Stimulated activated CD4-positive, alpha-beta T cell treated with anti-CD3 and anti-CD28 coated beads, Interleukin-12 subunit alpha, Interleukin-12 subunit beta, amount 100 ng/mL, for 24 hours (primary cell): ENCODE measurements at places on chromosomes 11 and 22.

- no peak for DNase-seq
These were observed 75.3 kb downstream of the SC5D start for GRCh38 chr11:121367844-121368225.

- no peak for DNase-seq
These were observed 2.7 kb downstream of the TMEM123 start for GRCh38 chr11:102449651-102450570.

GRCh38 chr22:41907436-41908401 lies 7.2 kb downstream of the SHISA8 start:
- DNase-seq = no peak

DNA sequence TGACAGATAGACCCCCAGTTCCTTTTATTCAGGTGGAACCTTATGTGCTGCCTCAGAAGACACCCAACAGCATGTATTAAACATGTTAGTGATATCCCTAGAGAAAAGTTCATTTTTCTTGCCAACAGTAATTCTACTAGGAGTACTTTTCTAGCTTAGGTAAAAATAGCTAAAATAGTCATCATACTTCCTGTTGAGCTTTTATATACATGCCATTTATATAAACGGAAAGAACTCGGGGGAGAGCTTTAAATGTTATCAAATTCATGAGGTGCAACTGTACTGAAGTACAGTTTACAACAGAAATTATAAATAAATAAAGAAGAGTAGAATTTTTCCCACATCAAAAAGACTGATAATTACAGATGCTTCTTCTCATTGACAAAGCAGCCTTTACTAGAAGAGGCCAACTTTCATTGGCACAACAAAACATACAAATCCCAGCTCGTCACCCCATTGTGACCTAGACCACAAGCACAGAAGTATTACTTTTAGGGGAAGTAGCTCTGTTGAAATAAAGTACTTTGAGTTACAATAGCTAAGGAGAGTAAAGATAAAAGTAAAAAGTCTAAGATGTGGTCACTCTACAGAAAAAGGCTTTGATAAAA lies 59.1 kb upstream of the POU2AF2 start:
- no peak for DNase-seq

GRCh38 chr22:17706947-17707346 lies 67.3 kb downstream of the BID start:
- no peak for DNase-seq

DNA sequence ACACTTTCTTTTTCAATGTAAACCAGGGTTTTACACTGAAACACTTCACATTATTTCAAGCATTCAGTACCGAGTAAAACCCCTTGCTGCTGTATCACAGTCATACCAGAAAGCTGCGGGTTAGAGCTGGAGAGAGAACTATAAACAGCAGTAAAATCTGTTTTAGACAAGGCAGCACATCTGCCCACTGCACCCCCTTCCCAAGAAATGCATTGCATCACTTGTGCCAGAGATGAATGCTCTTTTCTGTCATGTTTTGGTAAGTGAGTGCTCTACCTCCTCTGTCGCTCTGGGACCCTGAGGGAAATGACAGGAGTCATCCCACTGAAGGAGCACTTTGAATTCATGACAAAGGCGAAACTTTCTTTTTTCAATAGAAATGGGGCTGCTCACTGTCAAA lies 107.2 kb downstream of the MAML2 start:
- peak; percentile 40 for DNase-seq

DNA sequence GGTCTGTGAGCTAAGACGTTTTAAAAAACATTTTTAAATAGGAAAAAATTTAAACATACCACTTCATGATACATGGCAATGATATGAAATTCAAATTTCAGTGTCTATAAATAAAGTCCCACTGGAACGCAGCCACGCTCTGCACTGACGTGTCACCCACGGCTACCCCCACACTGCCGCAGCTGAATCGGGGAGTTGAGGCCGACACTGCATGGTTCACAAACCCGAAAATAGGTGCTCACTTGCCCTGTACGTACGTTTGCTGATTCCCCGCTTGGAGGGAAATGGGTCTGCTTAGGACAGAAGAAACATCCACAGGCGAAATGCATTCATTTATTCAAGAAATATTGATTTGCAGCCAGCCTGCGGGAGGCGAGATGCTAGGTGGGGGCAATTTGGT lies 1342.3 kb downstream of the TBC1D22A start:
- no peak for DNase-seq

GRCh38 chr11:34359548-34359891 lies 1.7 kb upstream of the ABTB2 start:
- DNase-seq = no peak

- DNase-seq = no peak
These were observed 899.3 kb upstream of the RAG2 start for GRCh38 chr11:37497326-37497725.

DNA sequence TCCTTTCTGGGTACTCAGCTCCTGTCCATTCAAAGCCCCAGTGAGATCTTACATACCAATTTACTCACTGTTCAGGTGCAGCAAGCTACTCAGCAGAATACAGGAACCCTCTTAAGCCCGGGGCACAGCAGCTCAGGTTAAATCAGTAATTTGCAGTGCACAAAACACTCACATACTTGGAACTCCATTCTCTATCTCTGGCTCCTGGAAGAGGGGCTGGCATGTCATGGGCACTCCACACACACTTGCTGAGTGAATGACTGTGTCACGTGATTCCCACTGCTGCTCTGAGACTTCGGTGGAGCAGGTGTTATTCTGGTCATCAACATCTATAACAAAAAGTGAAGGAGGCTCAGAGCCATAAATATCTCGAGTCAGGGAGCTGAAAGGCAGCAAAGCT lies 157.3 kb upstream of the BDNF start:
- no peak for DNase-seq

- DNase-seq = no peak
These were observed 2.7 kb upstream of the NXPE1 start for GRCh38 chr11:114562166-114562916.

DNA sequence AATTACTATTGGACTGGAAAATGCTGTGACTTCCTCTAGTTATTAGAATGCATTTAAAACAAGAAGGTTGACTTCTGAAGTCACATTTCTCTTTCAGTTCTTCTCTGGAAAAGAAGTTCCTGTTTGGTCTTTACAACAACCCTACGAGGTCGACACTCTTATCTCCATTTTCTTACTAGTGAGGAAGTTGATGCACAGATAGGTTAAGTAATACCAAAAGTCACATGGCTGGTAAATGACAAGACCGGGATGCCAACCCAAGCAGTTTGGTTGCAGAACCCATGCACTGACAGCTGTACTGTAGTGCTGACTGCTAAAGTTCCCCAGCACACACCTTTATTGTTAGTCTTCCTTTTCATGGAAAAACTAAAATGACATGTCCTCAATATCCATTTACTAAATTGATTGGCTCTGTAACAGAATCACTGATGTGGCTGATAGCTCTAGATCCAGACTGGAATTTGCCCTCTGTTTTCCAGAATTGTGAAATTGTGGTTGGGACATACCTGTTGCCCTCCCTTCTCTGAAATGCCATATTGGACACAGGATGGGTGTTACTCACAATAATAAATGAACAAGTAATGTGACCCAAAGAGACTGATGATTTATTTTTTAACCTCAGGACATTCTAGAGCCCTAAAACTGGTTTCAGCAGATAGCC lies 9.4 kb upstream of the TECTA start:
- DNase-seq = no peak

- no peak for DNase-seq
These were observed 1.0 kb downstream of the MN1 start for GRCh38 chr22:27800250-27801201.

GRCh38 chr11:129592191-129592590 lies 216.5 kb downstream of the BARX2 start:
- DNase-seq = no peak

GRCh38 chr11:2951231-2952110 lies 22.3 kb upstream of the PHLDA2 start:
- DNase-seq = no peak

DNA sequence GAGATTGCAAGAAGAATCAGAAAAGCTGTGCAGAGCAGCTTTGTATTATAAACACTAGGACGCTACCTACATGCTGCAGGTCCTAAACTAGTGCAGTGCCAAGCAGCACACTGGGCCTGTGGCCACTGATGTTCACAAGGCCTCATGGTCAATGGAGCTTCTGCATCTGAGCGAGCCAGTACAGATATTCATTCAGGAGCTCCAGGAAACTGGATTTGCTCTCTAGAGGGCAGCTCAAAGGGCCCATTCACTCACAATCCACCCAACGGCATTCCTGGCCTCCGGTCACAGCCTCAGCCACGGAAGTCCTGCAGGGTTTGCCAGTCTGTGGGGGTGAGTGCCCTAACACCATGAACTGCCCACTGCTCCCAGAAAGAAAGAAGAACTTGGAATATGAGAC lies 5.8 kb upstream of the TBC1D10A start:
- DNase-seq = no peak

- no peak for DNase-seq
These were observed 148.3 kb downstream of the TRPC6 start for GRCh38 chr11:101435408-101435973.

DNA sequence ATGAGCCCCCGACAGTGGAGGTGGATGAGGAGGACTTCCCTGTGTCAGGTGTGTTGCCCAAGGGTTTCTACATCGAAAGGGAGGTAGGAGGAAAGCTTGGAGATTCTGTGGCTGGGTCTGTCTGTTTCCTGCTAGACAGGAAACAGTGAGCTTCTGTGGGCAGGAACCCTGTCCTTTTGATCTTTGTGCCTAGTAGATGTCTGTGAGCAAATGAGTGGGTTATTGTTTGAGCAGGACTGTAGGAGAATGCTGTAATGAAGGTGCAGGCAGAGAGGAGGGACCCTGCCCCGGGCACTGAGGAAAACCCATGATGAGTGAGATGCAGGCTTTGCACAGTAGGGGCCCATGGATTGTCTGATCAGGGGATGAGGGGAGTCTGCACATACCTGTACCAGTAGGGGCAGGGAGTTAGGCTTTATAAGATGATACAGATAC lies 14.0 kb downstream of the USP35 start:
- DNase-seq = no peak

DNA sequence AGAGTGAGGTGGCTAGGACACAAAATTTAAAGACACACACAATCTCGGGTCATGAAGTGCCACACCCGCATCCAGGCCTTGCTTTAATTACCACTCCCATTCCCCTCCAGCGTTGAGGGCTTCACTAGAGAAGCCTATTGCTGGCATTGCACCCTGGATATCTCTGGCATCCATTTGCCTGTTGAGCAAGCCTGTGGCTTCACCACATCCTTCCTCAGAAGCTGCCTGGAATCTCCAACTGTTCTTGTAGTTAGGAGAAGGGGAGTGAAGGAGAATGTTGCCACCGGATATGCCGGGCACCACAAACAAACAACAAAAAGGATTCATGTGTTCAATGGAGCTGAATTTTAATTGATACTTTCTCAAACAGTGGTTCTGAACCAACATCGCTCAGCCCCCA lies 34.4 kb upstream of the RCN1 start:
- DNase-seq = no peak
